ENCODE measurements at places on chromosomes 7 and 10.

DNA sequence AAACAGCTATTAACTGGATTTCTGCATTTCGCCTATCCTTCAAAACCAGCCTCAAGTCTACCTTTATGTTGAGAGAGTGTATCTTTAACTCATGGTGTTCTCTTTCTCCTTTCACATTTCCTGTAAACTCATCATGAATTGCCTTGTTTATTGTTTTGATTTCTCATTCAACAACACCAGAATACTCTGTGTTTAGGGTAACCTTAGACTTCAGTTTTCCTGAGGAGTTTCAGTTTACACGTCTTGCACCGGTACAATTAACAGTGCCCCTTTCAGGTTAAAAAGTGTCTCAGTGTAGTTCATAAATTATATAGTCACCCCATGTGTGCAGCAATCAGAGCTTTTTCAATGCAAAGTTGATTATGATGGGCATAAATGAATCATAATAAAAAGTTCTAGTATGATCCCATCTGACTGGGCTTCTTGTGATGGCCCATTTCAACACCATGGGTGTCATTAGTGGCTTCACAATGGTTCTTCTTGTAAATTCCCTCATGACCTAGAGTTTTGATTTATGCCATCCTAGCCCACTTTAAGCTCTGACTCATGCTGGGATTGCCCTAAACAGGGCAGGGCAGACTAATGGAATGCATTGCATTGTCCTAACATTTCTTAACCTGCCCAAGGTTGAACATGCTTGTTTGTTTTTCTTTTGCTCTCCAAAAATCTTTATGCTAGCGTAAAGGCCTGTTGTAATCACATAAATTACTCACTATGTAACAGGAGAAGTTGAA lies 22.0 kb downstream of the ITGB8 start:
- no peak for DNase-seq

- DNase-seq: no peak
Measured at GRCh38 chr7:151248346-151249033, at the start of gene SMARCD3. Gene SMARCD3, minus strand, starts transcription at chr7:151248694. Its CDS starts 132 bp downstream, at chr7:151248562.

DNA sequence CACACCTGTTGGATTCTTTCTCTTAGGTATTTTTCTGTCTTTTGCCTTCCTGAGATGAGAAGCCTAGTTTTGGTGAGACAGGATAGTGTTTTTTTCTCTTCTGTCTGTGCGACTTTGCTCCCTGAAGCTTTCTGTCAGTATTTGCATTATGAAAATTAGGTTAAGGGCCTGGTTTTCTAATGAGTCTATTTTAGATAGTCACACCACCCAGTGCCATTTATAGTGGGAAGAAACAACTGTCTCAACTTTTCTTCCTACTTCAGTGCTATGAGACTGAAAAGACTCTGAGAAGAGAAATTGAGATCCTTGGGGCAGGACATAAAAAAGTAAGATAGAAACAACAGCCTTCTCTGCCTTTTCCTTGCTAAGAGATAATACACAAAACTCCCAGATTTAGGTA lies 53.6 kb downstream of the MINPP1 start:
- DNase-seq: no peak

GRCh38 chr7:30842542-30843451 lies 68.9 kb upstream of the AQP1 start:
- DNase-seq: no peak

- no peak for DNase-seq
Measured at GRCh38 chr10:122663516-122664130, 36.0 kb downstream of the C10orf120 start.

- no peak for DNase-seq
Measured at GRCh38 chr7:41046776-41047175, 656.1 kb downstream of the INHBA start.

GRCh38 chr7:463817-464453 lies 55.7 kb downstream of the PDGFA start:
- no peak for DNase-seq

GRCh38 chr7:39605087-39605486 lies 18.3 kb upstream of the RALA start:
- no peak for DNase-seq

- DNase-seq: no peak
Measured at GRCh38 chr10:78306358-78306757, 272.7 kb downstream of the RPS24 start.

GRCh38 chr7:74412603-74413002 lies 41.1 kb upstream of the GTF2IRD1 start:
- no peak for DNase-seq

- no peak for DNase-seq
Measured at GRCh38 chr7:29921404-29922010, 68.1 kb downstream of the SCRN1 start.

GRCh38 chr10:35546824-35547225 lies 58.3 kb upstream of the GJD4 start:
- no peak for DNase-seq

DNA sequence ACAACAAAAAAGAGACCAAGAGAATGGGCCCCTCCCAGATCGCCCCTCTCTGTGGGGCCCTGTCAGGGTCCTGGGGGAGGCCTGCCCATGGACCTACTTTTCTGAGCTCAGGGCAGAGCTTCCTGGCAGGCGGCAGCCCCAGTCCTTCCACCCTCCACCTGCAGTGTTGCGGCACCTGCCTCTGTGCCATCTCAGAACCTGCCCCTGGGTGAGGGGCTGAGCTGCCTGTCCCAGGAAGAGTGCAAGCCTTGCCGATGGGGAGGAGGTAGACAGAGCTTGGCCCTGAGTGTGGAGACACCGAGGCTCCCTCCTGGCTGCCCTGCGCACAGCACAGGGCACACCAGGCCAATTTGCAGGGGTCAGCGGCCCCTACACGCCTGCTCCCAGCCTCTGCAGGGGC lies 67.5 kb downstream of the UNCX start:
- DNase-seq: no peak

DNA sequence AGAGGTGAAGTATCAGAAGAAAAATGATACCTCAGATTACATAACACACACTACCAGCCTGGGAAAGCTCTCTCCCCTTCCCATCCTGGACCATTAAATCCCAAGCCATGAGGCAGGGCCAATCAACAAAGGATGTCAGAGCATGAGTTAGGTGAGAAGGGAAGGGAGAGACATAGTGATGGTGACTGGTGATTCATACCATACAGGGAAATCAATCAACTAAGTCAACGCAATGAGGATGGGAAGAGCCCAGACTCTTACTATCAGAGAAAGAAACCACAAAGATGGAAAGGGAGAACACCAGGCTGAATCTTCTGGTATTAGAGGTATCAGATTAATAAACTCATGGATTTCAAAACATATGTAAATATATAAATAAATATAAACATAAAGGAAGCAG lies 185.4 kb downstream of the KMT2E start:
- DNase-seq: no peak

DNA sequence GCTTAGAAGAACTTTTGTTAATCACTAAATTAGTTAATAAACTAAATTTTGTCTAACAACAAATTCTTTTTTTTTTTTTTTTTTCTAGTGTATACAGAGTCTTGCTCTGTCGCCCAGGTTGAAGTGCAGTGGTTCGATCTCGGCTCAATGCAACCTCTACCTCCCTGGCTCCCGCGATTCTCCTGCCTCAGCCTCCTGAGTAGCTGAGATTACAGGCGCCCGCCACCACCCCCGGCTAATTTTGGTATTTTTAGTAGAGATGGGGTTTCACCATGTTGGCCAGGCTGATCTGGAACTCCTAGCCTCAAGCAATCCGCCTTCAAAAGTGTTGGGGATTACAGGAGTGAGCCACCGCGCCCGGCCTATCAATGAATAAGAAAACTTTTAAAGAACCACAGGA lies 1.1 kb upstream of the IQUB start:
- no peak for DNase-seq

GRCh38 chr10:101071885-101072433 lies 10.2 kb downstream of the KAZALD1 start:
- no peak for DNase-seq

- no peak for DNase-seq
Measured at GRCh38 chr7:53218730-53219504, 183.5 kb downstream of the POM121L12 start.

- no peak for DNase-seq
Measured at GRCh38 chr10:21495002-21495751, 30.3 kb downstream of the SKIDA1 start.

DNA sequence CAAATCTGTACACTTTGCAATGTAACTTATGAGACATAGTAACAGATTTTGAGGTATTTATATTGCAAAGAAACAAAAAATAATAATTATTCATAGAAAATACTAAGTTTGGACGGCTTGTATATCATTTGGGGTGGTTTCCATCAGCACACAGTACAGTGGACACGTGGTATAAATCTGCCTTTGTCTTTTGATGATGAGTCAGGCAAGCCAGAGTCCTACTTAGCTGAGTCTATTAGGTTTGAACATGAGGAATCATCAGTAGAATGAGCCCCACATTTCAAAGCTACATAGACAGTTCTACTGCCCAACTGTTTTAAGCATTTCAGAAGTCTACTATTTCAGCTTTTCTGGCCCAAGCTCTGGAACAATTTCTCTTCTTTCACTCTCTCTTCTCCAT lies 803.2 kb downstream of the PHTF2 start:
- DNase-seq: no peak

DNA sequence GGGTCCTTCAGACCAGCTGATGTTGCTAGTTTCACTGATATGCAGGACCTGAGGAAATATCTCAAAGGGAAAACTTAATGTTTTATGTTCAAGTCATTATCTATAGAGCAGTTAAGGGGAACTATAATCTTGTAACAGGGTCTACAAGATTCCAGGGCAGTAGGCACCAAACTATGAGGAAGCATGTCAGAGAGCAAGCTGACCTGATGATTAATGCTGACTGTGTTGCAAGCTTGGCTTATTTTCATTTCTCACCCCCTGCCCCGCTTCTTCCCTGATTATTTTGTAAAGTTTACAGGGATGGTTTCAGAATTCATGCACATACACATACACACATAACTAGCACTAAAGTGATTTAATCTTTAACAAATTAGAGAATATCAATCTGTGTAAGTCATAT lies 84.3 kb upstream of the CACNA2D1 start:
- no peak for DNase-seq

GRCh38 chr10:78260680-78261079 lies 227.0 kb downstream of the RPS24 start:
- DNase-seq: no peak

DNA sequence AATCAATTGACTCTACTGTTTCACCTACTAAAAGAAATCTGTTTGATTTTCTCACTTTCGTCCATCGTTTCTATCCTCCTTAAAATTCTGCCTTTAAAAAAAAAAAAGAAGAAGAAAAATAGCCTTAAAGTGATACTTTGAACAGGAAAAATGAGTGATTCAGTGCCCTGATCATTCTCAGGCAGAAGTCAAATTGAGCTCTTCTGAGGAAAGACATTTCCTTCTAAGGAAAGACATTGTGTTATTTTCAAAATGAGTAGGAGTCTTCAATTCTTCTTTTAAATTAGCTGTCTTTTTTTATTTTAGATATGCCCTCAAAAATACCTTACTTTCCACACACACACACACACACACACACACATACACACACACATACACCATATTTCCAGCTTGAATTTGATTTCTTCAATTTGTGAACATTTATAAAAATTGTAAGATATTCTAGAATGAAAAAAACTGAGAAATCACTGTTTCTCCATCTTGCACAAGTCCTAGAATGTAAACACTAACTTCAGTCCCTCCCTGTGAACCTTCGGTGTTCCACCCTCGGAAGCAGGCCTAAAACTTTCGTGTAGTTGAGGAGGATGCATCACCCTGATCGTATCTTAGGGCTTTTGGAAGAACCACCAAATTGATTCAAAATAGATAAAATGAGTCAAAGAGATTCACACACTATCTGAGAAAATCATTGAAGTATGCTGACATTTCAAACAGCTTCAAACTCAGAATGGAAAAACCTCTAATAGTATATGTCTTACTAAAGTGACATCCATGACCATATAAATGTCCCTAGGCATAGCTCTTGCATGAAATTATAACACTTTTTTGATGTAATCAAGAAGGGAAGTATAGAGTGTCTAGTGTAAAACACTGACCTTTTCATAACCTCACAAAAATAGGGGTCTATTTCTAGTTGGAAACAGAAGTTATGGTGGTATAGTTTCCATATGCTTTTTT lies 270.8 kb downstream of the GATA3 start:
- no peak for DNase-seq

- no peak for DNase-seq
Measured at GRCh38 chr10:60406182-60406581, 16.5 kb upstream of the ANK3 start.

DNA sequence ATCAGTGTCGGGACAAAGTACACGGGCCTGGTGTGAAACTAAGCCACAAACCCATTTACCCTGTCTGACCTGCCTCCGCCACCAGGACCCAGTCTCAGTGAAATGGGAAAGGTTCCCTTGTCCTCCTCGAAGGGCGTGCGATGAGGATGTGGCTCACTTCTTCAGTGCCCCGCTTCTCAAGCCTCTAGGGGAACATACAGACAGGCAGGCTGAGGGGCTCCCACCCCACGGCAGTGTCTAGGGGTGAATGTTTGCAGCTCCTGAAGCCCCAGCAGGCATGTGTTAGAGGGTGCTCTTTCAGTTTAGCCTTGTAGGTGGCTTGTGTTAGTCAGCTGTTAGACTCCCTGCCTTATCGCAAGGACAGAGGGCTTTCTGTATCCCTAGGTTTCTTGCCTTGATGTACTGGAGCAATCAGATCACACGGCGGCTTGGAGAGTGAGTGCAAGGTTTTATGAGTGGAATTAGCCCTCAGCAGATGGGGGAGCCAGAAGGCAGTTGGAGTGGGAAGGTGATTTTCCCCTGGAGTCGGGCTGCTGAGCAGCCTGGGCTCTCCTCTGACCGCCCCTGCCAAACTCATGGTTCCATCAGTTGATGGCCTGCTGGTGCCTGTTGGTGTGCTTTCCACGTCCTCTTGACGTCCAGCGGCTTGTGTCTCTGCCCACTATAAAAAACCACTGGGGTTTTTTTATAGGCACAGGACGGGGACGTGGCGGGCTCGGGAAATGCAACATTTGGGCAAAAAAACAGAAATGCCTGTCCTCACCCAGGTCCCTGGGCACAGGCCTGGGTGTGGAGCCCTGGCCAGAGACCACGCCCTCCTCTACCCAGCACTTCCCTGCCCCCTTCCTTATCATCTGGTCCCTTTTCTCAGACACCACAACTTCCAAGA lies 759 bp downstream of the NUDT1 start:
- no peak for DNase-seq

DNA sequence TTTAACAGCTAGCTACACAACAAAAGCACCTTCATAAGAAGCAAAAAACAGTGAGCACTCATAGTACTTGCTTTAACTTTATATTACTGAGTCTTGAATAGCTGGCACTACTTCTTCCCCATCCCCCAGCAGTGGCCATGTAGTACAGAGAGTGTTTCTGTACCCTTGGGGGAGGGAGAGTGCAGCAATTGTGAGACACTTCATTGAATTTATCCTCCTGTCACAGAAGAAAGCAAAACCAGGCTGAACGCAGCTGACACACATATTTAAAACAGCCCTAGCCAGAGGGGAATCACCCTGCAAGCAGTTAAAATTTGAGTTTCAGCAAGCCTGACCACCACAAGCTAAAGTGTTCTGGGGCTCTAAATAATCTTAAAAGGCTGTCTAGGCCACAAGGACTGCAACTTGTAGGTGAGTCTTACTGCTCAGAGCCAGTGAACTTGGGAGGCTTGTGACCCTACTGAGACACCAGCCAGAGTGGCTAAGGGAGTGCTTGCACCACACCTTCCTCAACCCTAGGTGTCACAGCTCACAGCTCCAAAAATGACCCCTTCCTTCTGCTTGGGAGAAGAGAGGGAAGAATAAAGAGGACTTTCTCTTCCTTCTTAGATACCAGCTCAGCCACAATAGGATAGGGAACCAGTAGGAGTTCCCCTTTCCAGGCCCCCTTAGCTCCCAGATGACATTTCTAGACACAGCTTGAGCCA lies 97.7 kb upstream of the MEOX2 start:
- DNase-seq: no peak

All from activated CD4-positive, alpha-beta T cell treated with anti-CD3 and anti-CD28 coated beads, Interleukin-2, amount 50 U/mL, for 24 hours (primary cell).